ENCODE measurements at places on chromosomes 5 and 9.

GRCh38 chr9:81848472-81848871 lies 79.8 kb upstream of the SPATA31D4 start:
- DNase-seq = no peak

DNA sequence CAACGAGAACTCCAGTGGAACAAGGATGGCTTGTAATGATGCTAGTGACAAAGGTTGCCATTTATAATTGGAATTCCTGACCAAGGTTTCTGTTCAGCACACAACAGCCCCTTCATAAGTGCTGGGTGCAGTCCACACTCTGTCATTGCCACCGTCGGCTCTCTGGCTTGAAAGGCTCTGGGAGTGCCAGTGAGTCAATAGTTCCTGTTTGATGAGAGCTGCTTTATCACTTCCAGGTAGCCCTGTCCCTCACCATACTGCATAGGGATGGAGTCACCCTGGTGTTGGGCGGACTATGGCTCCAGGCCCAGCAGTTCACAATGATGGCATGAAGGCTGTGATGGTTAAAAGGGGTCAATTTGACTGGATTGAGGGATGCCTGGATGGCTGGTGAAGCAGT lies 34.6 kb upstream of the SEMA4D start:
- DNase-seq = no peak

DNA sequence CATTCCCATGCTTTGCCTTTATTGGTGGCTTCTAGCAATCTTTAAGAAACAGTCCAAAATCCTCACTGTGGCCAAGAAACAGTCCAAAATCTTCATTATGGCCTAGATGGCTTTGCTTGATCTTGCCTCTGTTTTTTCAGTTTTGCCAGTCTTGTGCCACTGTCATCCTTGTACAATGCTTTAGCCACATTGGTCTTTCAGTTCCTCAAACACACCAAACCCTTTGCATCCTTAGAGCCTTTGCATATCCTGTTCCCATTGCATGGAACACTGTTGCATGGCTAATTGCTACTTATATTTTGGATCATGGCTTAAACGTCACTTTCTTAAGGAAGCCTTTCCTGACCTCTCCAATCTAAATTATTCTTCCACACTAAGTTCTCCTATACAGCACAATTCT lies 22.1 kb downstream of the MRRF start:
- no peak for DNase-seq

- no peak for DNase-seq
Observed at GRCh38 chr5:93596676-93597490, 13.9 kb downstream of the NR2F1 start.

- no peak for DNase-seq
Observed at GRCh38 chr5:68950930-68951329, 142.9 kb upstream of the SLC30A5 start.

- DNase-seq = no peak
Observed at GRCh38 chr5:652773-653350, 40.3 kb downstream of the TPPP start.

- no peak for DNase-seq
Observed at GRCh38 chr5:126122942-126123341, 300.3 kb upstream of the GRAMD2B start.

DNA sequence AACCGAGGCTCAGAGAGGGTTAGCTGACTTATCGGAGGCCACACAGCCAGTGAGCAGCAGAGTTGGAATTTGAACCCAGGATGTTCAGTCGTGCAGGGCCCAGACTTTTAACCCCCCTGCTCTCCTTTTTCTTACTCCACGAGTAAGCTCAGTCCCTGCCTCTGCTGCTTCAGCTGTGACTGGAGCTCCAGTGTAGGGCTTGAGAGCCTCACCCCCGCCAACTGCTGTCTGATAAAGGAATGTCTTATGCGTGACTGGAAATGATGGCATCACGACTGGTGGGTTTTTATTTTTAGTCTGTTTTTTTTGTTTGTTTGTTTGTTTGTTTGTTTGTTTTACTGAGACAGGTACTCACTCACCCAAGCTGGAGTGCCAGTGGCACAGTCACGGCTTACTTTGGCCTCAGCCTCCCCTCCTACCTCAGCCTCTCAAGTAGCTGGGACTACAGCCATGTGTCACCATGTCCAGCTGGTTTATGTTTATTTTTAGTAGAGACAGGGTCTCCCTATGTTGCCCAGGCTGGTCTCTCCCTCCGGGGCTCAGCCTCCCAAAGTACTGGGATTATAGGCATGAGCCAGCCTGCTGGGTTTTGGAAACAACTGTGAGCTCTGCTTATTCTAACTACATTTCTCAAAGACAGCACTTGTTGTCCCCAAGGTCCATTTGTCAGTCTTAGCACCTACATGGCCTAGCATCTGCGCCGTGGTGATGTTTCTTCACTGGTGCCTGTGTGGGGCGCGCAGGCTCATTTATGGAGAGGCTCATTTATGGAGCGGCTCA lies 52.5 kb upstream of the NCS1 start:
- DNase-seq = no peak

DNA sequence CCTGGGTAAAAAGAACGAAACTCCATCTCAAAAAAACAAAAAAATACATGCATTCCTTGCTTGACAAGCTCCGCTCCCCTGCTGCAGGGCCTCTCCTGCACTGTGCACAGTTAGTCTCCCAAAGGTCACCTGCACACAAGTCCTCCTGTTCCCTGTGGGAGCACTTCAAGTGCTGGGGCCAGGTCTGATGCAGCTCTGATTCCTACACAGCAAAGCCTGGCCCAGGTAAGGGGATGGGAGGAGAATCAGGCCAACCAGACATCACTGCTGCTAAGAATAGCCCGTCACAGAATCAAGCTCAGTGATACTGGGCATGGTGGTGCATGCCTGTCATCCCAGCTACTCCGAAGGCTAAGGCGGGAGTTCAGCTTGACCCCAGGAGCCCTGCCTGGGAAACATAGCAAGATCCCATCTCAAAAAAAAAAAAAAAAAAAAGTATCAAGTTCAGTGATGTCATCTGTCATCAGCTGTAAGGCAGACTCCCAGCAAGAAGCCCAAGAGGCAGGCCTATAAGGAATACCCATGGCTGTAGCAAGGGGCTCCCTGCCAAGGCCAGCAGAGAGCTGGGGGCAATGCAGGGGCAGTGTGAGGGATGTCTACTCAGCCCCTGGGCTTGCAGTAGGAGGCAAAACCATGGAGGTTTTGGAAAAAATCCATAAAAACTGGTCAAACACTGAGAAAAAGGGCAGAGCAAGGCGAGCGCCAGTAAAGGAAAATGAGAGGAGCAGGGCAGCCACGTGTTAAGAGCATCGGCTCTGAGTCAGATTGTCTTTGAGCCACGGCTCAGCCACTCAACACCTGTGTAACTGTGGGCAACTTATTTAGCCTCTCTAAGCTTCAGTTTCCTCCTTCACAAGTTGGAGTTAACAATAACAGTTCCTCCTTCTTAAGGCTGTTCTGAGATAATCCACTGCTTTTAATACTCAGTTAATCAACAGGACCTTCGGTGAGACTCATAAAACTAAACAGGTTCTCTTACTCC lies 3.2 kb downstream of the TPM2 start:
- DNase-seq = no peak

DNA sequence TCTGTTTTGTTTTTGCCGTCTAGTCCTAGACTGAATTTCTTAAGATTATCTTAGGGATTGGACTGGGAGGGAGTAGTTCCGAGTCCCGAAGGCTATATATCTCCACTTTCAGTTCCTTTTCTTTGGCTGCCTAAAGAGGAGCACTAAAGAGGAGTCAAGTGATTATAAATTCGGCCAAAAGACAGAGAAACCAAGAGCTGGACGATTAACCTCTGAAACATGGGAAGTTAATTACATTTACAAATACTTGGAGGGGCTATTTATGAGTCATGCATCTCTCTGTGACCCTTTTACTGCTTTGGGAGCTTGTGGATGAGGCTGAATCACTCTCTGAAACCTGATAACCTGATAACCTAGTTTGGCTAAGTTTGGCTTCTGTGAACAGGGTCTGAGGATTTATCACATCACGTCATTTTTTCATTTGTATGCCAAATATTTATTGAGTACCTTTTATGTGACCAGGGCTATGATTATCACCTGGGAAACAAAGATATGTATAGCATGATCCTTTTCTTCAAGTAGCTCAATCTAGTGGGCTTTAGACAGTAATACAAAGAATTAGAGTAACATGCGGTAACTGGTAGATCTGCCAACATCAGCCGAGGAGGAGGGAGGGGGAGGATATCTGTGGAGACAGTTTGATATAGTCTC lies 180.9 kb downstream of the CD180 start:
- DNase-seq = no peak

DNA sequence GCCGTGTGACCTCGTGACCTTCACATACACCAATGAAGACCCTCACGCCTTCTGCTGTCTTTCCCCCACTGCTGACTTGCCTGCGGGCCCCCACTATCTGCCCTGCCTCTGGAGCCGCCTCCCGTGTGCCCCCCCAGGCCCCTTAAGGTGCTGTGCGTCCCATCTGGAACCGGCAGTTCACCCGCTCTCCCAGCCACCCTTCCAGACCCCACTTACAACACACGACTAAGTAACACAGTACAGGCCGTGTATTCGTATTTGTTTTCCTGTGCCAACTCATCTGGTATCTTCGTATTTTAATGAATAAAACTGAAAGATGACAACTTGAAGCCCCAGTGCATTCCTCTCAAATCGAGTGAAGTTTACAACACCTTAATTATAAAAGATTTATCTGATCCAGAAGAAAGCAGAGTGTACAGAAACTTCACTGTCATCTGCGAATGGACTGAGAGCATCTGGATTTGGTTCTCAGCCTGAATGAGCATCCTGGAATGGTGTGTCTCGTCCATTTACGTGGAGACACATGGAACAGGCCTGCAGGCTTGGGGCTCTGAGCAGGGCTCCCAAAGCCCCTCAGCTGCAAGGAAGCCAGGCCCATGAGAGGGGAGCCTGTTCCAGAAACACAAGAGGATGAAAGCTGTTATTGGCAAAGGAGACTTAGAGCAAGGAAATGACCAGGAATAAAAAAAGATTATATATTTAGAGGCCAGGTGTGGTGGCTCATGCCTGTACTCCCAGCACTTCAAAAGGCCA lies 21.9 kb upstream of the TERT start:
- DNase-seq = no peak

DNA sequence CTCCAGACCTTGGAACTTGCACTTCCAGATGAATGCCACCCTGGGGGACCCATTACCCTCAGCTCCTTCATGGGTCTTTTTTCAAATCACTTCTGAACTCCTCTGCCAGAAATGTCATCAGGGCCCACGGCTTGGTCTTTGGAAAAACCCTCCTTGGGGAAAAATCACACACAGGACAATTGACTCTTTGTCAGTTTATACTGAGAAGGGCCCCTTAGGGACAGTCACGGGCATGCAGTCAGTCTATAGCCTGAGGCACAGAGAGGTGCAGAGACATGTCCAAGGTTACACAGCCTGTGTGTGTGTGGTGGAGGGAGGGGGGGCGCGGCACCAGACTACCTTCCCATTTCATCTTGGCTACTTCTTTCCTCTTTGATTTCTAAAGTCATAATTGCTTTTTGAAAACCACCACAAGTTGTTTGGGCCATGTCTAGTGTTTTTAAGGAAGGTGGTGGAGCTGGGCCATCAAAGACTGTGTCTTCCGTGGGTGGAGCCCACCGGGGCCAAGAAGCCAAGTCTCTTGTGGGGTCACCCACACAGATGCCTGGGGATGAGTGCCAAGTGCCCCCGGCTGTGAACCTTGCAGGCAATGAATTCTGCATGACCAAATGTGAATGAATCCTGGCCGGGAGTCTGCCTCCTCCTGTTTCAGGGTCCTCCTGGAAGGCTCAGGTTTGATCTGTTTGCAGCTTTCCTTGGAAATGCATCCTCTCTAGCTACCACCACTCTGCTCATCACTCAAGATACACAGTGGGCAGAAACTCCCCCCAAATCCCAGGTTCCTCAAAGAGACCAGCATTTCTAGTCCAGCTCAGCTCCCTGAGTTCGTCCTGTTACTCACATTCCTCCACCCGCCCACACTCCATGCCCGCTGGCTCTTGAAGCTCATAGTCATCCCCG lies 200.1 kb upstream of the TBC1D2 start:
- DNase-seq = no peak

- DNase-seq = no peak
Observed at GRCh38 chr5:142317753-142318152, 7.1 kb downstream of the SPRY4 start.

- no peak for DNase-seq
Observed at GRCh38 chr5:157559301-157559700, 16.3 kb downstream of the ADAM19 start.

GRCh38 chr5:31537349-31537748 lies 5.2 kb downstream of the C5orf22 start:
- DNase-seq = no peak

DNA sequence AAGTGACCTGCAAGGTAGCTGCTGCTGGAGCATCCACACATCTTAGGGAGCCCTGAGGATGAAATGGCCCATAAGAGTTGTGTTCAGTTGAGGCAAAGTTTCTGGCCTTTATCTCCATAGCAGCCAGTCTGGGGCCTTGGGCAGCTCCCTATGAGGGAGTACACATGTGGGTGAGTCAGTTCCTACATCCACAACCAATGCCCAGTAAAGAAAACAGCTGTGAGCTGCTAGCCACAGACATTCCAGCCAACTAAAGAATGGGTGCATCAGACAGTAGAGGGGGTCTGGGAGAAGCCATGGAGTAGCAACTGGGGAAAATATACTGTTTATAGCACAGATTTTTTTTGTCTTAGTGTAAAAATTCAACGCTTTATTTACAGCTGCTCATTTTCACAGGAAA lies 720.7 kb downstream of the TLE1 start:
- no peak for DNase-seq

- DNase-seq = no peak
Observed at GRCh38 chr9:69172895-69173294, 1.2 kb upstream of the TJP2 start.

- no peak for DNase-seq
Observed at GRCh38 chr5:137649228-137649935, 86.5 kb downstream of the KLHL3 start.

DNA sequence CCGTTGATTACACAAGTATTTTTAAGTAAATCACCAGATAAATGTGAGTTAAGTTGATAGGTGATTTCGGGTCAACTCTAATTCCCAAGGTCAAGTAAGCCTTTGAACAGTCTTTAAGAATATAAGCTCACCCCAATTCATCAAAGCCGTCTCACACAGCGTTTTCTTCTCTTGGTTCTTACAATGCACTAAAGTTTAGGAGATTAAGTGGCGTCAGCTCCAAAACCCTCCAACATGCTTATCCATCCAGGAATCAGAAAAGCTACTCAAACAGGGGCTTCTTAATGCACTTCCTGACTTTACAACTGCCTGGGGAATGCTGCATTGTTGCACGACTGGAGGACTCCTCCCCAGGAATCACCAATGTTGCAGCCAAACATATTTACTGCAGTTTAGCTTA lies 206.2 kb upstream of the EFNA5 start:
- no peak for DNase-seq

GRCh38 chr5:6937677-6938076 lies 224.4 kb downstream of the TENT4A start:
- DNase-seq = no peak

GRCh38 chr5:54669845-54670244 lies 152.3 kb downstream of the SNX18 start:
- no peak for DNase-seq

DNA sequence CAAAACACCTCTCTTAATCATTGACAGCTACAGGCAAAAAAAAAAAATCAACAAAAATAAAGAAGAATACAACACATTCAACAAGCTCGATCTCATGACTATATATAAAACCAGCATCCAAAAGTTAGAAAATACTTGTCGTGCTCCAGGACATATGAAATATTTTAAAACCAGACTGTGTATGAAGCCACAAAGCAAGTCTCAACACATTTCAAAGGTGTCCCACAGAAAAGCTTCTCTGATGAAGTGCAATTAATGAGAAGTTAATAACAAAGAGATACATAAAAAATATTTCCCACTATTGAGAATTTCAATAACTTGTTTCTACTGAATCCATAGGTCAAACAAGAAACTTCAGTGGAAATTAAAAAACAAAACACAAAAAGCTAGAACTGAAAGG lies 178.7 kb downstream of the PLK2 start:
- DNase-seq = no peak

Measured in cortex of kidney (tissue), 1 donor.